ENCODE measurements at places on chromosomes 5 and 9. TPM values are rescaled to one million over a fixed set of nuclear protein-coding genes. Genes with fewer than 3 reads are reported as not detected.

- ATAC-seq: no peak
Measured at GRCh38 chr5:105840800-105841199, 1829.9 kb downstream of the EFNA5 start.

The FBXL7 gene
- not detected for total RNA-seq

DNA sequence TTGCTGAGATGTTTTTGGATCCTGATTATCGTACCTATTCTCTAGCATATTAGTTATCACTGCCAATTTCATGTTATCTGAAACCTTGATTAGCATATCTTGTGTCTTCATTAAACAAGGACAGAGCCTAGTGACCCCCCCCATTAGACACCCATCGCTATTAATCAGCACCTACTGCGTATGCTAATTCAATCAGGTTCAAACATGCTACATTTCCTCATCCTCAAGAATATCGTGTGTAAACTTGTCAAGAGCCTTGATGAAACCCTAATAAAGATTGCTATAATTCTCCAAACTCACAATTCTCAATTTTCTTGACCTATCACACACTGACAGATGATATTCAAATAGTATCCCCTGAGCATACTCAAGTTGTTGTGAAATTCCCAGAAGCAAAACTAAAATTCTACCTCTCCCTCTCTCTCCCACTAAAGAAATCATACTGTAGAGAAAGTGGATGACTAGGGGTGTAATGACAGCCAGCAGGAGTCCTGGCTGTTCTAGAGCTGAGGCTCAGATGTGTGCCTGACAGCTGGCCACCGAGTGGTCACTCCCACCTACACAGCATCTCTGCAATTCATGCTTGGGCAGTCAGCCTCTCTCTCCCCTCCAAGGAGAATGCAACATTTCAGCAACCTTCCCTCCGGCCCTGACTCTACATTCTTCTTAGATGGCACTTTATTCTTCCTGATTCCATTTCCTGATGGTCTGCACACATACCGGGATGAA lies 9.2 kb upstream of the ZNF354A start:
- ATAC-seq: no peak

- ATAC-seq: no peak
Measured at GRCh38 chr5:134189031-134189430, 12.3 kb upstream of the SKP1 start.

The PIP5KL1 gene
- 3.7 TPM for total RNA-seq

- no peak for ATAC-seq
Measured at GRCh38 chr5:25688156-25688555, 1043.4 kb upstream of the CDH10 start.

GRCh38 chr5:140647042-140647419 lies 399 bp downstream of the NDUFA2 start:
- ATAC-seq: no peak

The FBXO4 gene
- 9.5 TPM for total RNA-seq

DNA sequence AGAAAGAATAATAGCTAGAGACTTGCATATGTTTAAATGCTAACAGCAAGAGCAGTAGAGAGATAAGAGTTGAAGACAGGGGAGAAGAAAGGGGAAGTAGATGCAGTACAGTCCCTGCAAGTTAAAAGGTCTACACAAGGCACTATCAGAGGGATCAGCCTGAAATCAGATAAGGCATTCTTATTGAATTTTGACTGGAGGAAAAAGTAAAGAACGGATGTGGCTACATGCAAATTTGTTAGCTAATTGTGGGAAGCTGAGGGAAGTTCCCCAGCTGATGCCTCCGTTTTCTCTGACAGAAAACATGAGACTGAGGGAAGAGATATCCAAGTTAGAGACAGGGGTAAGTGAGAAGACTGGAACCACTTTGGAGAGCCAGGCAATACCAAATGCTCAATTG lies 12.9 kb upstream of the RHOBTB3 start:
- peak; percentile 82 for ATAC-seq

DNA sequence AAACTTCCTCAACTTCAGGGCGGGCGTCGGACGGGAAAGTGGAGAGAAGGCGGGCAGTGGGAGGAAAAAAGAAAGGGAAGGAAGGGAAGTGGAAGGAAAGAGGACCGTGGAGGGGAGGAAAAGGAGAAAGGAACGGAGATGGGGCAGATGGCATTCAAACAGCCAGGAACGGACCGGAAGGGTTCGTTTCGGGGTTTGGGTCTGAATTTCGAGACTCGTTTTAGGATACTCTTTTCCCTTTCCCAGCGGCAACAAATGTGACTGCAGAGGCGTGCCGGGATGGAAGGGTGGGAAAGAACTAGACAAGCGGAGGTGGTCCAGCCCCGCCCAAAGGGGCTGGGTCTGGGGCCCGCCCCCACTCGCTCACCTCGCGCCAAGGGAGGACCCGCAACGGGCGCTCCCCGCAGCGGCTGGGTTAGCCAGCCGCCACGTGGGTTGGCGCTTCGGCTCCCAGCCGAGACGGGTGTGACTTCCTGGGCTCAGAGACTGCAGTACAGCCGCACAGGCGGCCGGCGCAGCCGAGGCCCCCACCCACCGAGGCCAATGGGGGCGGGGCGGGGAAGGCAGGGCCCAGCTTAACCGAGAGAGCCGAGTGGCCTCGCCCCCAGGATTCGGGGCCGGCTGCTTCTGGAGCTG lies 2.7 kb downstream of the VCAN start:
- ATAC-seq: peak; percentile 38

The ACER2 gene
- total RNA-seq: 3.1 TPM

The TRIM36 gene
- total RNA-seq: 0.13 TPM

DNA sequence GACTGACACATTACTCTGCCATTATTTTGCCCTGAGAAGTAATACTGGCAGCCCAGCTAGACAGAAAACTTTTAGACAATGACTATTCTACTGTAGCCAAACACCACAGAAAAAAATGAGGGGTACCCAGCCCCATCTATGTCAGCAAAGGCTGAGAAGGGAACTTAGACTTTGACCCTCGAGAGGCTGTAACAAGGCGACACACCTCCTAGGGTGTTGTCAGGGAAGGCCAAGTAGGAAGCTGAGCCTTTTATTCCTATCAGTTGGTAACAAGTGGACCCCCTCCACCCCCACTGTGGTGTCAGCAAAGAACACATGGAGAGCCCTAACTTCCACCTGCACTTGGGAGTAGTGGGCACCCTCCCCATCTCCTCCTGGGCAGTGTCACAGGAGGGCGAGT lies 55.6 kb downstream of the SPTLC1 start:
- ATAC-seq: no peak

GRCh38 chr5:66222455-66222854 lies 78.4 kb downstream of the SREK1 start:
- ATAC-seq: no peak

GRCh38 chr9:91191411-91192380 lies 170.0 kb downstream of the AUH start:
- no peak for ATAC-seq

DNA sequence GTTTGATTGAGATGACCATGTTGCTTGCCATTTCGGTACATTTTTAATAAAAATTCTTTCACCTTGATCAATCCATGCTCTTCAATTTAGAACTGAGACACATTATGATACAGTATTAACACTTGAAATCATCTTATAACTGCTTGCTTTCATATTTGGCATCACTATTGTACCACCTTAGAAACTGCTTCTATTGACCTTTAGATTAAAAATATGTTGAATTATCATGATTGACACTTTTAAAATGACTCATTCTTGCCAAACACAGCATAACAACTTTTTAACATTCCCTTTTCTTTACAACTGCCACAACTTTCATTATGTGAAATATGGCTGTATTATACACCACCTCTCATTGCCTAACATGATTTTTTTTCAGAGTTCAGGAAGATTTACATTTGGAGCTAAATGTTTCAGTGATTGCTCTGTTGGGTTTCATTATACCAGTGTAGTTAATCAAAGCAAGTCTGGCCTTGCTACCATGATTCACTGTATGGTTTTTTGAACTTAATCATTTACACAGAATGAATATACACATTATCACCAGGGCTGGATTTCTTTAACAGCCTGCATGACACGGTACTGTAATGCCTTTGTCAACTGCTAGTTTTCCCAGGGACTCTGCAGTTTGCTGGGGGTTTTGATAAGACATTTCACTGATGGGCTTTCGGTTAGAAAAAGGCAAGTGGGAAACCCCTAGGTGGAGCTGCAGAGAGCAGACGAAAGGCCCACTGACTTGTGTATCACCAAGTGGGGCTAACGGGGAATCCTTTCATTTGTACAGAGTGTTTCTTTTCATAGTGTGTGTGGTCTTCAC lies 93.6 kb upstream of the TLE4 start:
- ATAC-seq: peak; percentile 59

DNA sequence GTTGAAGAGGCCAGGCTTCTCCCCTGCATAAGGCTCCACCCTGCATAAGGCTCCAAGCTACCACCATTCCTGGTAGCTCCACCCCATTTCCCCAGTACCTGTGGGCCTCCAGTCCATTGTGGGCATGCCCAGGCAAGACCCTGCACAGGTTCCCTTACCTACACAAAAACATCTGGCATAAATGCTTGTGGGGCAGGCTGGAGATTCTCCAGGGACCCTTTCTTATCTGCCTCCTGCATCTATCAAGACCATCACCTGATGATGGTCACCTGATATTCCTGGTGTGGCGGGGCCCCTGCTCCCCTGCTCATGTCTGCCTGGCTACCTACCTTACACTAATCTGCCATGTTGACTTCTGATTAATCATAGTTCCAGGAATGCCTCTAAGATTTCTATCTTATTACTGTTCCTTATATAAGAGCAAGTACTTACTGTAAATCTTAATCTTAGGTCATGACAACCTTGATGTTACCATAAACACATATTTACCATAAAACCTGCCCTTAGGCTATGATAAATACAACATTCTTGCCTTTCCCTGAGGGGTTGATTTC lies 41.0 kb downstream of the FGD3 start:
- peak; percentile 82 for ATAC-seq

The BARHL1 gene
- not detected for total RNA-seq

GRCh38 chr5:158898185-158899177 lies 201.2 kb downstream of the EBF1 start:
- ATAC-seq: peak; percentile 35

The HAVCR1 gene
- 1.5 TPM for total RNA-seq

- ATAC-seq: no peak
Measured at GRCh38 chr9:72627956-72628540, 106.6 kb downstream of the TMC1 start.

- ATAC-seq: no peak
Measured at GRCh38 chr5:136039202-136039601, 10.4 kb downstream of the TGFBI start.

DNA sequence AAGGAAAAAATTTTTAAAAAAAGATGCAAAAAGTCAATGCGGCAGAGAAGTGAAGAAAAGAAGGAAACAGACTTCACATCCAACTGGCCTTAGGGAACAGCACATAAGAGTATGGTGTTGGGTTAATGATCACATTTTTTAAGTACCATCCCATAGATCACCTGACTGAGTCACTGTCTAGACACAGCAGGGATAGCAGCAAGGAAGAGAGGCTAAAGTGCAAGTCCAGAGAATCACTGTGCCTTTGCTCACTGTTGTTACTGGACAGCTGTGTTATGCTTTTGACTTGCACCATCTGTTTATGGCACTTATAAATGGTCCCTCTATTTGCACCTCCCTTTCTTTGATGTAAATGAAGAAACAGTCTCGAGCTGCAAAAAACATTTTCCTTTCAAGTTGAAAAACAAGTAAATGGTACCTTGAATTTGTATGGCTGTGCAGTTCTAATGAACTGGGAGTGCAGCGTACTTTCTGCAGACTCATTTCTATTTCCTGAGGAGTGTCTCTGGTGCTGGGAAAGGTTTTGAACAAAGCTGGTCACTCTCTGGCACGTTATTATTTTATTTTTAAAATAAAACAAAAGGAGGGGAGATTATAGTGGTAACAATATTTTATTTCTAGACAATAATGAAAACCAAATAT lies 84.2 kb downstream of the TRPM6 start:
- ATAC-seq: no peak

DNA sequence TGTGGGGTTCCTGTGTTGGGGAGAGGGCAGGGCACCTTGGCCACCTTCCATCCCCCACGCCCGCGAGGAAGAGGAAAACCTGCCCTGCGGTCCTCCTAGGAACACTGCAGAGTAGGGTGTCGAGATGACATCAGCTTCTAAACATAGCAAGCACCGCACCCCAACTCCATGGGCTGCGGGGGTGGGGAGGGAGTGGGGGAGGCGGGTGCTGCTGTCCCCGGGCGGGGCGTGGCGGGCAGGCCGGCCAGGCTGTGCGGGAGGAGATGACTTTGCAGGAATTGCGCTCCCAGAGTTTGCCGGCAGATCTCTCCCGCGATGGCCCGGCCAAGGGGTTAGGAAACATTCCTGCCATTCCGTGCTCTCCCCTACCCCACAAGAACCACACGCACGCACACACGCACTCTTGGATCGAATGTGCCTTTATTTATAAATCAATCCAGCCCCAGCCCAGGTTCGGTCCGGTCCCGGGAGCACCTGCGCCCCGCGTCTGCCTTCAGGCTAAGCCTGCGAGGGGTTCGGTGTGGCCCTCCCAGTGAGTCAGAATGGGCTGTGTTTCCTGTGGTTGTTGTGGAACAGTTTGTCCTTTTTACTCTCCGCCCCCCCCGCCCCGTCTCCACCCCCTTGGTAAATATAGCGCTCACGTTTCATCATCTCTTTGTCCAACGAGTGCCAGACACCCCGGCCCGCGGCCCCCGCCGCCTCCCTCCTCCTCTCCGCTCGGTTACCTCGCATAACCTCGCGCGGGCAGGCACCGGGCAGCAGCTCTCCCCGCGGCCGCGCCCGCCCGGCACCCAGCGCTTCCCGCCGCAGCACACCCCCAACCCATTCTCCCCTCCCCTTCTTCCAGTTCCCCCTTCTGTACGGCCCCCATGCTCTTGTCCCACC lies 5.3 kb upstream of the KLF9 start:
- peak; percentile 60 for ATAC-seq

The CRHBP gene
- total RNA-seq: 0.19 TPM

DNA sequence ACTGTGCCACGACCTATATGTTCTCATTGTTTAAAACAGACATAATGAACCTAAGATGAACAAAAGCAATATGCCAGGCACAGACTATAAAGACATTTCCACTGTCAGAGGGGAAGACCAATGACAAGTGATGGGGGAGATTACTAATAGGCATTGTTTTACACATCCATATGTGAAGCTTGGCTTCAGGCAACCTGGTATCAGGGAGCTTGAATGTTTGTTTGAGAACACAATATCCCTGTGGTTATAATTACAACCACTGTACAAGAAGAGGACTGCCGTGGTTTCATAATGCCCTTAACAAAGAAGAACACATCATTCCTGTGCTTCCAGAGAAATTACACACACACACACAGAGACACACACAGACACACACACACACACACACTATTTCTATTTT lies 385.7 kb downstream of the BNC2 start:
- ATAC-seq: no peak

The CDKN2B-AS1 gene
- total RNA-seq: 0.64 TPM

DNA sequence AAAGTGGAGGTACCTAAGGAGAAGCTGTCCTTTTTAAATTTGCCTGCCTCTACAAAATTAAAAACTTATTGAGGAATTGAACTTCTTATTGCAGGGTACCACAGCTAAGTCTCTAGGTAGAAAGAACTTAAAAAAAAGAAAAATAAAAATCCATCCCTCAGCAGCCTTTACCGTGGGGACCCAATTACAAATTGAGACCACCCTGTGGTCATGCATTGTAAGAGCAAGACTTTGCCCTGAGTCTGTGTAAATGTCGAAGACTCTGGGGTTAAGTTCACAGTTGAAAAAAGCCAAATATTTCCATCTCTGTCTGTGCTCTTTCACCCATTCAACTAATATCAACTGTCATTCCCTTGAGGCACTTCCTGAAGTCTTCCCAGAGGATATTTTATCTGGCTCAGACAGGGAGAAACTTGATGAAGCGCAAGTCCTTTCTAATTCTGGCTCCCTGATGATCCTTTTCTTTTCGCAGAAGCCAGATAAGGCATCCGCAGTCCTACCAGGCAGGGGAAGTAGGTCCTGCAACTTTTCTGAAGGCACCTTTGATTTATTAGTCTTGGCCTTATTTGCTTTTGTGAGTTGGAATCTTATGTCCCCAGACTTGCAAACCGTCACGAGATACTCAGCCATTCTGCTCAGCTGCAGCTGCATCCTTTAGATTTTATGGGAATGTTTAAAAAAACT lies 323.8 kb upstream of the WWC1 start:
- no peak for ATAC-seq

Measured in activated T-helper 17 cell treated with anti-CD3 and anti-CD28 coated beads, Interleukin-2, amount 50 U/mL, for 72 hours (primary cell).